ENCODE measurements at places on chromosomes 3 and 15.

DNA sequence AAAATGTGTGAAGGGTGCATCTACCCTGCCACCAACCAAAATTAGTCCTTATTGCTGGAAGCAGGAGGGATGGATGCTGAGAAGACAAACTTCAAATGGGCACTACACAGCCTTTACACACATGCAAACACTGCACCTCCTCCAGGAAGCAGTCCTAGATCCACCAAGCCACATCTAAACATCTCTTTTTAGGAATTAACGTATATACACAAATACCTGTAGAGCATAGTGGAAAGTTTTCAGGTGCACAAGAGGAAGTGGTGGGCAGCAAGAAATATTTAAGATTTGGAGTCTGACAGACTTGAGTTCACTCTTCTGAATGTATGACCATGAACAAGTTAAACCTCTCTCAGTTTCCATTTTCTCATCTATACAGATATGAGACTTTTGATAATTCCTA lies 456.6 kb upstream of the PROK2 start:
- DNase-seq = no peak

DNA sequence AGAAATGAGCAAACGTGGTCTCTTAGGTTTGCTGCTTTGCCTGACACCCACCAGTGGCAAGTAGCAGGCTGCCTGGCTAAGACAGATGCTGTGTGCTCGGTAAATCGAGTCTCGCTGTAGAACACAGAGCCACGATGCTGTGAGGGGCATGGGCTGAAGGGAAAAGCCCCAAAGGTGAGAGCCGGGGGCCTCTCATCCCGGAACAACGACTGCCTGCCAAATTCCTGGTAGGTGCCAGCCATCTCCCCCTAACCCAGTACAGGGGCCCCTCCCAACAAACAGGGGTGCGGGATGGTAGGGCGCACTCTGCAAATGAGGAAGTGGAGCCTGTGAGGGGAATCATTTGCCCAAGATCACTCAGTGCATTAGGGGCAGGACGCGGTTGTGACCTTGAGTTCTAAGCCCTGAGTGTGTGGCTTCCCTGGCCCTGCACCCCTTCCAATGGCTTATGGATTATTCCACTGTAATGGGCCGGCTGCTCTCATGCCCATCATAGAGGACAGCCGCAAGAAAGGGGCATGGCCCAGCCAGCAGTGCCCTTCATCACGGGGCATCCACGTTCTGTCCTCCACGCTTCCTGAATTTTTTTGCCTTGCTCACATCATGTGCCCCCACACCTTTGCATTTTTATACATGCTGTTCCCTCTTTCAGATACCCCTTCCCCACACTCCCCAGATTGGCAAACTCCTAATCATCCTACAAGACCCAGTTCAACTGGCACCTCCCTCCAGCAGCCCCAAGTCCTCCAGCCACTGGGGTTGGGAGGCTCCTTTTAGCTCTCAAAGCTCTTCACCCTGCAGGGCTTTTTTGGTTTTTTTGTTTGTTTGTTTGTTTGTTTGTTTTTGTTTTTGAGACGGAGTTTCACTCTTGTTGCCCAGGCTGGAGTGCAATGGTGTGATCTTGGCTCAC lies 125.4 kb downstream of the NUP210 start:
- DNase-seq = no peak

GRCh38 chr3:120419797-120420196 lies 31.0 kb downstream of the FSTL1 start:
- no peak for DNase-seq

- DNase-seq = no peak
Measured at GRCh38 chr3:180529778-180530177, 72.2 kb upstream of the TTC14 start.

DNA sequence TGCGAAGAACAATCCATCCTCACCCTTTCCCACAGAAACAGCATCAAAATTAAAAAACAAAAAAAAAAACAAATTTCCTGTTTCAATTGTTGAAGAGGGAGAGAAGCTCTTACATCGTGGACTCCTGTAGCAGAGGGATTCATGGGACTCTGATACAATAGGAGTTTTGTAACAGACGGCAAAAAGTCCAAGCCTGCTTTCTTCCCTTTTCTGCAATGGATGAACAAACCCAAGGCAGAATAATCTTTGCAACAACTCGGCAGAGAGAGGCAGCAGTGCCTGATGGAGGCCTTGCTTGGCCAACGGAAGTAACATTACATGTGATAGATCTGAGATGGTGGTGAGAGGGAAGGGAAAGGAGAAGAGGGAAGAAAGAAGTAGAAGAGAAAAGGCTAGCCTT lies 26.9 kb downstream of the CCR4 start:
- DNase-seq = no peak

GRCh38 chr3:194828116-194828515 lies 142.4 kb downstream of the FAM43A start:
- DNase-seq = no peak

GRCh38 chr3:32457971-32458471 lies 44.6 kb downstream of the CMTM6 start:
- no peak for DNase-seq

DNA sequence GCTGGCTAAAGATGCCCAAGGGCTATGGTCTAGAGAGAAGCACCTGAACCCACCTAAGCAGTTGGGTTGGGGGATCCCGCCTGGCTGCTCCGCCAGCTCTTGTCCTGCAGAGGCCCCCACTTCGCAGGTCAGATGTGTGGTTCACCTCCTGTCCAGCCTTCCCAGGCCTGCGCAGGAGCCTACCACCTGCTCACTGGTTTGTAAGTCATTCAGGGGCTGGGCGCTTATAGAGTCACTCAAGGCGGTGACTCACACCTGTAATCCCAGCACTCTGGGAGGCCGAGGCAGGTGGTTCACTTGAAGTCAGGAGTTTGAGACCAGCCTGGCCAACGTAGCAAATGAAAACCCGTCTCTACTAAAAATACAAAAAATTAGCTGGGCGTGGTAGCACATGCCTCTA lies 3.9 kb upstream of the FURIN start:
- no peak for DNase-seq

DNA sequence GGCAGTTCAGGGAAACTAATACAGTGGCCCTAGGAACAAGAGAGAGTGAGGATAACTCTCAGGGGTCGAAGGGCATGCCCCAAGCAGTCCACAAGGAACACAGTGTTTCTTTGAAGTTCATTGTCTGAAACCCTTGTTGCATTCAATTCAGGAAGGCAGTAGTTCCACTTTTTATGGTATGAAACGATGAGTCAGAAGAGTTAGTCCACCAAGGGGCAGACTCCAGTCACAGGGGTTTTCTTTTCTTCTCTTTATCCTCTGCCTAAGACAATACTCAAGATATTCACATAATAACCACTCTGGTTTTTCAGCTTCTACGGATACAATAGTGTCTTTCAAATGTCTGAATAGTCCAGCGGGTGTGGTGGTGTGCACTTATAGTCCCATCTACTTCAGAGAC lies 23.7 kb upstream of the TICRR start:
- DNase-seq = no peak

DNA sequence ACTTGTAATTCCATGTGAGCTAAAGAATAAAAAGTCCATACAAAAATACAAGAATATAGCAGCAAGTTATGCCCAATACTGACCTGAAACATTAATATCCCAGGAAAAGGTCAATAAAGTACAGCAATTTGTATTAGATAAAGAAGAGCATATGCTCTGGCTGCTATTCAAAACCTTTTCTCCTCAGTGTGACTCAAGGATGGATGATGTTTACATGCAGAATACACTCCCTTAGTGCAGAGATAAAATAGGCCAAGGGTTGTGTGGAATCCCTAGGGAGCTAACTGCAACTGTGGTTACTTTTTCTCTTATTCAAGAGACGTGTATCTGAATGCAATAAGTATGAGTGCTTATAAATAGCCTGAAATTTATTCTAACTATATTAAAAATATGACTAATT lies 78.7 kb downstream of the SLC9A9 start:
- DNase-seq = no peak

DNA sequence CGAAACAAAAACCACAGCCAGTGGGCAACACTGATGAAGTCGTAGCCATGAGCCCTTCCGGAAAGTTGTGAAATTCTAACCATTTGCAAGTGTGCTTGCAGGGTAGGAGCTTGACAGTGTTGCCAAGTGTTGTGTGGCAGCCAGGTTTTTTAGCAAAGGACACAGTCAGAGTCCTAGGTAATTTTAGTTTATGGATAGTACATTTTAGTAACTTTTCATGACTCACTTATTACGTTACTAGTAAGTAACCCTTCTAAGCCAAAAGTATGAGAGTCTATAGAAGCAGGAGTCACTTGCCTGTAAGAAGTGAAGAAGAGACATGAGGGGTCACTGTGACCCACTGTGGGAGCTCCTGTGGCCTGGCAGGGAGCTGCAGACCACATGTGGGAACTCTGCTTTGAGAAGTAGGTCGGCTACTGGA lies 54.8 kb upstream of the ADPGK start:
- DNase-seq = no peak

GRCh38 chr3:101632586-101632985 lies 44.3 kb downstream of the ZBTB11 start:
- DNase-seq = no peak

DNA sequence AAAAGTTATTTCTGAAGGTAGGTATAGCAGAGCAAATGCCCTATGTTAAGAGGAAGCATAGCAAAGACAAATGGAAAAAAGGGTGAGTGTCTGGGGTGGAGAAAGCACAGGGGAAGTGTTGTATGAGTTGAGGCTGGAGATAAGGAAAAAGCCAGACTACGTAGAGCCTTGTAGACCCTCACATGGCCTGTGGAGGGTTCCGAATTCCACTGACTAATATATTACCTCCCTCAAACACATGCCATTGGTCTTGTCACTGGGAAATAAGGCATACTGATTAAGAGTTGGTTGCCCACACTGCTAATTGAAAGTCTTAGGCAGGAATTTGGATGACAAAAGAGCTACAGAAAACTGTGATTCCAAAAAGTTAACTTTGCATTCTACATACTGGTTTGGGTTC lies 65.2 kb downstream of the TRAT1 start:
- no peak for DNase-seq

- no peak for DNase-seq
Measured at GRCh38 chr3:133987948-133988484, 41.7 kb downstream of the SLCO2A1 start.

DNA sequence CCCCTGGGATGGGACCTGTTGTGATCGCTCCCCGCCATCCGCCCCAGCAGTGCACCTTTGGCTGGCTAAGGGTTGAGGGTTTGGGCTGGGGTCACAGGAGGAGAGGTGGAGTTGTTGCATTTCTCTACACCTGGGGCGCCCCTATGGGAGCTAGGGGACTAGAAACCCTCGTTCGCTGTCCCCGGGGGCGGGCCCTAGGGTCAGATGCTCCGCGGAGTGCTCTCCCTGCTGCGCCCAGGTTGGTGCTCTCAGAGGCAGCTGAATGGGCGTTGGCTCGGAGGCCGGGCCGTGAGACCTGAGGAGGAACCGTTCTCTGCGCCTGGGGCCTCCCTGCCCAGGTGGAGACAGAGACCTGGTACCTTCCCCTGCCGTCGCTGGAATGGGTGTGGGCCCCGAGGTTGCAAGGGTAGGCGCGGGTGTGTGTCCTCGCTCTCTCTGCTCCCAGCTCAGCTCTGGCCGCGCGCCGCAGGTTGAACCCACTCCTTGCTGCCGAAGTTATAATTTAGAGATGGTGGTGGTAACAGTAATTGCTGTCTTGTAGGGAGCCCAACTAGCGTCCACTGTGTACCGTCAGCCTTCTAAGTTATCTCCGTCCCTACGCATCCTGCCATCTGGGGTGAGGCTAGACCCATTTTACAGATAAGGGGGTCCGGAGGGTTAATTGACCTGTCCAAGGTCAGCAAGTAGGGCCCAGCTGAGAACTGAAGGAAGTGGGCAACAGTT lies 965 bp downstream of the FLNB start:
- DNase-seq = peak; percentile 30

- DNase-seq = peak; percentile 30
Measured at GRCh38 chr3:16060945-16061344, 113.5 kb upstream of the GALNT15 start.

DNA sequence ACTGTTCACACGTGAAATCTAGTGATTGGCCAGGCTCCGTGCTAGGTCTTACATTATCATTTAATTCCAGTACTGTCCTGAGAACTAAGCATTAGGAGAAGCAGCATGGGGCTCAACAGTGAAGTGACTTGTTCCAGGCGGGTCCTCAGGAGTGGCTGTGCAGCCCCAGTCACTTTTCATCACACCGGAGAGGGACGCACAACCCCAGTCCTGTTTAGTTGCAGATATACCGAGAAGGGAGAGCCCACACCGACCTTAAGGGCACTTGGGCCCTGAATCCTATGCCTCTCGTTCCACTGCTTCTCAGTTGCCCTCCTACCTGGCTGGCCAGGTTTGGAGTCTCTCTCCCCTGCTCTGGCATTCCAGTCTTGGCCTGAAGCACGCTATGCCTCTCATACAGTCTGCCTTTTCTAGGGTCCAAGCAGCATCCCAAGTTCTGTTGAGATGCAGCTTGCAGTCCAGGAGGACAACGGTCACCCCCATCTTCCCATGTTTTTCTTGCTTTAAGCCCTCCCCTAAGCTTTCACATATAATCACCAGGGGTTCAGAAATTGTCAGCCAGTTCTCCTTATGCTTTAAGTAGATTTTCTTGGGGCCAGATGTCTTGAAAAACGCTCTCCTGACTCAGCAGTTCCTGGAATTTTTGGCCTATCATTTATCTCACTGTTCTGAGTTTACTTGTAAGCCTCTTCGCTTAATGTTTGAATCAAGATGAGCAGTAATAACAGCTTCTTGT lies 10.1 kb downstream of the FAM131A start:
- DNase-seq = peak; percentile 66

GRCh38 chr15:81338170-81339007 lies 14.4 kb upstream of the STARD5 start:
- DNase-seq = no peak

GRCh38 chr15:80902298-80902801 lies 87.3 kb downstream of the MESD start:
- peak; percentile 37 for DNase-seq

- DNase-seq = no peak
Measured at GRCh38 chr3:150371741-150372254, 36.3 kb upstream of the TSC22D2 start.

DNA sequence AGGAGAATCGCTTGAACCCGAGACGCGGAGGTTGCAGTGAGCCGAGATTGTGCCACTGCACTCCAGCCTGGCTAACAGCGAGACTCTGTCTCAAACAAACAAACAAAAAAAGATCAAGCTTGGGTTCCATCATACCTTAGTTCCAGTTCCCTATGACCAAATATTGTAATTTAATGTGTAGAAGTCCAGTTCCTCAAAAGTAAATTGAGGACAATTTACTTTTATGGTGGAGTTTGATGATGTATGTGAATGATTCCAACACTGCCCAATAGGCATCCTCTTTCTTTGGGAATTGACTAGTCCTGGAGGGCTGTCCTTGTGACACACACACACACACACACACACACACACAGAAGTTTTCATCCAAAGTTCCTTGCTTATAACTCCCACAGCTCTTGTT lies 2.8 kb upstream of the PKM start:
- DNase-seq = no peak

Data from posterior cingulate gyrus (tissue), 11 donors.